ENCODE measurements at places on chromosomes 1 and 21.

DNA sequence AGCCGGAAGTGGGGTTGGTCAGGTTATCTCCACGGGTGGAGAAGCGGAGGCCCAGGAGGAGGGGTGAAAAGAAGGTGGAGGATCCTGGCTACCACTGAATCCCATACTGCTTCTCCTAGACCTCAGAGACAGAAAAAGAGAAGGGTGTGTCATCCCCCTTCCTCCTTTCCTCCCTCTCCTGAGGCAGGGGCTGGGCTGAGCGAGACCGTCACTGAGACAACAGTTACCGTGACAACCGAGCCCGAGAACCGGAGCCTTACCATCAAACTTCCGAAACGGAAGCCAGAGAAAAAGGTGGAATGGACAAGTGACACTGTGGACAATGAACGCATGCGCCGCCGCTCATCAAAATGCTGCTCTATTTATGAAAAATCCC is 42.1 kb upstream of the NBPF3 start:
- DNase-seq = no peak

- DNase-seq = no peak
These were observed 36.1 kb downstream of the PLXNA2 start for GRCh38 chr1:208208132-208208487.

DNA sequence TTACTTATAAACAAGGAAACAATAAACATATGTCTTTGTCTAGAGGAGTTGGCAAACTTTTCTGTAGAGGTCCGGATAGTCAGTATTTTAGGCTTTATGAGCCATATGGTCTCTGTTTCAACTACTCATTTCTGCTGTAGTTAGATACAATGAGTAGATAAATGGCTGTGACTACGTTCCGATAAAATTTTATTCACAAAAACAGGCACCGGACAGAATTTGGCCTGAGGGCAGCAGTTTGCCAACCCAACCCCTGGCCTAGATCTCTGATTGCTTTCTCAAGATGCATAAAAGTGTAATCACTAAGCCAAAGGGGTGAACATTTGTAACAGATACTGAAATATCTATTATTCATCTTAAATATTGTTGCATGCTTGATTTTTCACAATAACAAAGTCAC is 123.1 kb upstream of the ESRRG start:
- DNase-seq = no peak

DNA sequence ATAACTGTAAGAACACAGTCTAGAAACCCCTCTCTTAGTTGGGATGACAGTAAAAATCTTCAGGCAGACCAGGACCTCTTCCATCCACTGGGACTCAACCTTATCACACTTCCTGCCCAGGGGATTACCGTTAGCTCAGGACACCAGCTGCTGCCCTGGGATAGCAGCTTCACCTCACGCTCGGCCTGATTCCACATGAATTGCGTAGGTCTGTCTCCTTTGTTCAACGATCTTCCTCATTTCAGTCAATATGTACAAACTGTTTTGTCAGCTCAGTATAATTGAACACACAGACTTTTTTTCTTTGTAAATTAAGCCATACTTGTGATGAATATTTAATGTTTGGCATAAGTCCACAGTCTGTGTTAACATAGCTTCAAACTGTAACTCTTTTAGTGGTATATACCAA is 290.4 kb downstream of the GRIK1 start:
- DNase-seq = no peak

GRCh38 chr1:232305050-232305449 is 324.9 kb downstream of the SIPA1L2 start:
- no peak for DNase-seq
